ENCODE measurements at places on chromosomes 11 and 22.

GRCh38 chr22:50600538-50600937 is at the start of gene MAPK8IP2:
Gene MAPK8IP2, plus strand, starts transcription at chr22:50600793. Its CDS starts 26 bp downstream, at chr22:50600819.
- no peak for DNase-seq

GRCh38 chr11:111718859-111719258 is 47.3 kb downstream of the PPP2R1B start:
- DNase-seq, result no peak

DNA sequence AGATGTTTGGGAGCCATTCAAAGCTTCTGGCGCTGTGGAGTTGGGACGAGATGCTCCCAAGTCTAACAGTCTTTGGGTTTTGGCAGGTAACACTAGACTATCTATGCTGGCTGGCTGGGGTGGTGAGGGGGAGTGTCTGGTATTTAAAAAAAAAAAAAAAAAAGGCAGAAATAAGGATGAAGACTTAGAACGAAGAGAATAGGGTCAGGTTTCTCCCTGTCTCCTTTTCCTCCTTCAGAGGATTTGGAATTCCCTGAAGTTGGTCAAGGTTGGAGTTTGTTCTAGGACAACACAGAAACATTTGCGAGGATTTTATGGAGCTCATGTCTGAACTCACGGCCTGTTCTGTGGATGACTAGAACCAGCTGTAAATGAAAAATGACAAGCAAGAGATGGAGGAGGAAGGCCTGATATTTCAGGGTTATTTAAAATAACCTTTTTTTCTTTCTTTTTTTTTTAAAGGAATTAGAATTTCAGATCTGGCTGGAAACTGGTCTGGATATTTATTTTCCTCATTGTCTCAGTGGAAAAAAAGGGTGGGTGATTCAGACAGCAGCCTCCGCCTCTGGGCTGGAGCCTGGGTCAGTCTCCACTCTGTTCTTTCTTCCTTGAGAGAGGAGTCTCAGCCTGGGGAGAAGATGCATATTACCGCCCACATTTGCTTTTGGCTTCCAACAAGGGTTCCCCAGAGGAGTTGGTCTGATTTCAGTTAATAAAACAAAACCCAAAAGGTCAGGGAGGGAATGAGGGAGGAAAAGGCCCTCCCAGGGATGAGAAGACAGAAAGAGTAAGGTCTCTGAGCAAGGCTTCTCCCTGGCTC is 80.1 kb downstream of the USP35 start:
- no peak for DNase-seq

GRCh38 chr11:9219572-9219971 is 45.6 kb downstream of the DENND5A start:
- DNase-seq, result no peak

DNA sequence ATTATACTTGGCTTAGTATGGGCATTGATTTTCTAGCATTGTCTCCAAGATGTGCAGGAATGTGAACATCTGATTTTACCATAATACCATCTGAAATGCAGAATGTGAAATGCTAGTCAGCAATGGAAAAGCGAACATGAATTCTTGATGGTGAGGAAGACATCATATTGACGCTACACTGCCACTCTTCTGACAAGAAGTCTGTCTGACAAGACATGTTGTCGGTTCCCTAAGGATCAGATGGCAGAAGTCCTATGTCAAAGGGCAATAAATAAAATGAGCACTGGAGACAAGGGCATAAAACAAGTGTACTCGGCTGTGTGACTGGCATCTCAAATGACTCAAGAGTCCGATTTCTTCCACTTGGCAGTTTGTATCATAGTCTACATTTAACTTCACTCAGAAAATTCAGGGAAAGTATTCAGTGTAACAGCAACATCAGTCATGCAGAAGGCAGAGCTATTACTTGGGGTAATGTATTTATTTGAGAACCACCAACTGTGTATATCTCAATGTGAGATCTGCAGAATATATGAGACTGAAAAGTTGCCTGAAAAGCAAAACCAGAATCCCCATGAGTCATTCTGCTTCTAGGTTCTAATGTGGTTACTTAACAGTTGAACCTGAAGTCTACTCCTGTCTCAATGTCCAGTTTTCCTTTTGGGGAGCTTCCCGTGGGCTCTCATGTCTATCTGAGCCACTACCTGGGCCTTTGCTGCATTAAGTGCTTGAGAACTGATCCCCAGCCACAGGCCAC is 51.5 kb downstream of the SLC17A6 start:
- DNase-seq, result no peak

GRCh38 chr11:63951779-63952536 is 13.2 kb downstream of the NAA40 start:
- no peak for DNase-seq
